ENCODE measurements at places on chromosomes 3 and 15. TPM values are rescaled to one million over a fixed set of nuclear protein-coding genes. Genes with fewer than 3 reads are reported as not detected.

Gene PLSCR5
- not detected for total RNA-seq

Gene MYZAP
- 5.1 TPM for total RNA-seq

Gene PLSCR2
- not detected for total RNA-seq

Gene GABRR3
- not detected for total RNA-seq

Gene ZNF774
- total RNA-seq = 1.5 TPM

Gene SERPINI2
- total RNA-seq = not detected

Gene CD96
- not detected for total RNA-seq

Gene PLSCR1
- total RNA-seq = 38.1 TPM

Gene CORO2B
- total RNA-seq = 0.21 TPM

Gene ATP2B2
- total RNA-seq = not detected

Gene PIGZ
- total RNA-seq = 9.7 TPM

Gene RAB8B
- total RNA-seq = 8.3 TPM
